Astrocyte of the spinal cord (primary cell): ENCODE measurements at places on chromosomes 6 and 20.

- no peak for DNase-seq
Measured at GRCh38 chr6:135581211-135581610, 83.7 kb upstream of the AHI1 start.

GRCh38 chr6:26445934-26446667 lies 5.8 kb downstream of the BTN3A3 start:
- no peak for DNase-seq

GRCh38 chr20:4306206-4306605 lies 290.8 kb upstream of the RNF24 start:
- DNase-seq, result no peak

DNA sequence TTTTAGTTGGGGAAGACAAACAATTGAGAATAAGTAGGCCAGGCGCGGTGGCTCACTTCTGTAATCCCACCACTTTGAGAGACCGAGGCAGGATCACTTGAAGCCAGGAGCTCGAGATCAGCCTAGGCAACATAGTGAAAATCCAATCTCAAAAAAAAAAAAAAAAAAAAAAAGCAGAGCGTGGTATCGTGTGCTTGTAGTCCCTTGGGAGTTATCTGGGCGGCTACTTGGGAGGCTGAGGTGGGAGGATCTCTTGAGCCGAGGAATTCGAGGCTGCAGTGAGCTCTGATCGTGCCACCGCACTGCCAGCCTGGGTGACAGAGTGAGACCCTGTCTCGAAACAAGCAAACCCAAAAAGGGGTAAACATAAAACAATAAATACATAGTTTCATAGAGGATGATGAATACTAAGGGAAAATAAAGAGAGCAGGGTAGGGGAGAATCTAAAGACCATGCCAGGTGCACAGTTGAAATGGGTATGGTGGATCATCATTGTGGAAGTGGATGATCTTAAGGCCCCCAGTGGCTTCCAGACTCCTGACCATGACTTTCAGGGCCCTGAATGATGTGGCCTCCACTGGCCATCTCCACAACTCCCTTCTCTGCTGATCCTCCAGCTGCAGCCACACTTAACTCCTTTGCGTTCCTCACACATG lies 947 bp downstream of the POFUT1 start:
- DNase-seq, result no peak
